Activated CD4-positive, CD25-positive, alpha-beta regulatory T cell treated with anti-CD3 and anti-CD28 coated beads, Interleukin-2, amount 50 U/mL, for 72 hours (primary cell): ENCODE measurements at places on chromosomes 1 and 21.

- DNase-seq: no peak
Observed at GRCh38 chr1:112388436-112388835, 7.6 kb upstream of the CTTNBP2NL start.

- no peak for DNase-seq
Observed at GRCh38 chr1:211280910-211281309, 21.7 kb downstream of the RCOR3 start.

- DNase-seq: no peak
Observed at GRCh38 chr1:89465201-89465600, 59.4 kb upstream of the LRRC8B start.

DNA sequence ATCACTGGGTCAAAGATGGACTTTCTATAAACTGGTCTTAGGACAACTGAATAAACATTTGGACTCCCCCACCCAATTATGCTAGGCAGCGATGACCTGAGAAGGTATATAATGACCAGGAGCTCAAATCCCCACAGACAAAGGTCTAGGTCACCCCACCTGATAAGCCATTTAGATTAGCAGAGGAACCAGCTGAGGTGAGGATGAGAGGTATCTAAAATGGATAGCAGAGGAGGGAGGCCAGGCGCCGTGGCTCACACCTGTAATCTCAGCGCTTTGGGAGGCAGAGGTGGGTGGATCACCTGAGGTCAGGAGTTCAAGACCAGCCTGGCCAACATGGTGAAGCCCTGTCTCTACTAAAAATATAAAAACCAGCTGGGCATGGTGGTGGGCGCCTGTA lies 33.7 kb downstream of the PABPC4 start:
- DNase-seq: no peak

DNA sequence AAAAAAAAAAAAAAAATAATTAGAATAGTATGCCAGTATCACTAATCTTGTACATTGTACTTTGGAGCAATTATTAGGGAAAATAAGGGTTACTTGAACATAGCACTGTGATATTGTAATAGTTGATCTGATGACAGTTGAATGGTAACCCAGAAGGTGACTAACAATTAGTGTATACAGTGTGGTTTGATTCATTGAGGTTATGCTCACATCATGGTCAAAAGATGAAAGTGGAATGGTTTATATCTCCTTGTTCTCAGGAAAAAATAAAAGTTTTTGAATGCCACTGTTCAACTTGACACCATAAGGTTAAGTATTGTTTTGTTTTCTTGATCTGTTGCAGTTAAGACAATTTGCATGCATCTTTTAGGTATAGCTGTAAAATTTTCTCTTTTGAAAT lies 87.0 kb downstream of the GPR52 start:
- no peak for DNase-seq

DNA sequence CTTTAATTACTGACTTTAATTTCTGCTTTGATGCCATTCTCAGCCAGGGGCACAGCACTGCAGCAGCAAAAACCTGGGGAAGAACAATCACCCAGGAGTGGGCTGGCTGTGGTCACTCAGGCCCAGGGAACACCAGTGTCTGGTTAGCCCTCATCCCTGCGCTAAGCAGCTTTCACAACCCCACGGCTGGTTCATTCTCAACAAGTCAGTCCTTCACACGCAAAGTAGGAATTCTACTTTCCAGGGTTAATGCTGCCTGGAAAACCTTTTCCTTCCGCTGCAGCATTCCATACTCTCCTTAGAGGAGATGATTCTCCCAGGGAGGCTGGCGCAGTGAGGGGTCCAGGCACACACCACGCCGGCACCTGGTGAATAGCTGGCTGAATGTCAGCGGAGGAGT lies 24.3 kb upstream of the KCNE1 start:
- DNase-seq: no peak
